GM20000 (cell line): ENCODE measurements at places on chromosomes 2 and 18.

DNA sequence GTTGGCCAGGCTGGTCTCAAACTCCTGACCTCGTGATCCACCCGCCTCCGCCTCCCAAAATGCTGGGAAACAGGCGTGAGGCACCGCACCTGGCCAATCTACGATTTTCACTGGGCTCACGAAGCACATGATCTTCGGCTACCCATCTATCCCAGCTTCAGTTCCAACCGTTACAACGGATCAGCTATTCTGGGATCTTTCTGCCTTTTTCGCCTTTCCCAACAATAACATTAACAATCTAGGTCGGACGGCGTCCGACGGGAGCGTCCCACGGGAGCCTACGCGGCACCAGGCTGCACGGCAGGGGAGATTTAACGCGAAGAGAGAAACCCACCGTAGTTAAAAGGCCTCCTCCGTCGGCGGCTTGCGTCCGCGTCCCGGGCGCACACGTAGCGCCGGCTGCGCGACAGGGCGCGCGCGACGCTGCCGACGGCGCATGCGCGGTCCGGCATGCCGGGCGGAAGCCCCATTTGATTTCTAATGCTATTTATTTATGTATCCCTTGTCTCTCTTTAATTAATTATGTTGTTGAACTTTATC, at the start of gene MSL3B:
Gene MSL3B, minus strand, starts transcription at position 394 of the 540 bp plus-strand sequence.
- DNase-seq = peak; percentile 88

DNA sequence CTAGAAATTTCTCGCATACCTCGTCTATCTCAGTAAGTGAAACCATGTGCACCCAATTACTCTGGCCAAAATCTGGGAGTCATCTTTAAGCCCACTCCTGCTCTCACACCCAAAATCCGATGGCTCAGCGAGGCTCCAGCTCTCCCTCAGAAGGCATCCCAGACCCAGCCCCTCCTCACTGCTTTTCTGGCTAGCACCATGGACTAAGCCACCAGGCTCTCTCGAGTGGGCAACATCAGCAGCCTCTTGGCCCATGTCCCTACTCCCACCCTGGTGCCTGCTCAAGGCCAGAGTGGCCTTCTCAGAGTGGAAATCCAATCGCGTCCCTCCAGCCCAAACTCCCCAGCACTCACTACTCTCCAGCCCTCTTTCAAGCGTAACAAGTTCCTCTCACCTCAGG, 27.2 kb downstream of the TNS1 start:
- DNase-seq = no peak

DNA sequence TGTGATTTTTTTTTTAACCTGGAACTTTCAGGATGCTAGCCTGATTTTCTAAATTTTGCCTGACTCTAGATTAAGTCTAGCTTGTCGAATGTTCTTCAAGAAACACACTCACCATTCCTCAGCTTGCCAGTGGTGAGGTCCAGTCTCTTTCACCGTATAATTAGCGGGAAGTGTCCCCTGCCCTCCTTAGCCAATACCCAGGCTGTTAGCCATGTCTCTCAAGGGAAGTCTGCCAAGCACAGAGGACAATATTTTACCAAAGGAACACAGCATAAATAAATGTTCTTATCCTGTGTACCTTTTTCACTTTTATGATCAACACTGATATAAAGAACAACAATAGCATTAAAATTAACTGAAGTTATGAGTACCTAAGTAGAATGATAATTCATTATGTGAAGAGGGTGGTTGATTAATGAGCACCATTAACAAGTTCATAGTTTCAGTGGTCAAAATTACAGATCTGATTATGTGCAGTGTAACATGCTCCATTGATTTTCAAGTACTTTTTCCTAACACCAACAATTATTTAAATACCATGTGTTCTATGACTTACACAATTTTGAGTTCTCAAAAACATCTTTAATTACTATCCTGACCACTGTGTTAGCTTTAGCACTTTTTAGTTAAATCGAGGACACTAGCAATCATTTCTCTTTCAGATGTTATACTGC, 445.8 kb upstream of the RAB12 start:
- DNase-seq = no peak

GRCh38 chr2:143819190-143819735, 690.0 kb downstream of the ARHGAP15 start:
- no peak for DNase-seq

DNA sequence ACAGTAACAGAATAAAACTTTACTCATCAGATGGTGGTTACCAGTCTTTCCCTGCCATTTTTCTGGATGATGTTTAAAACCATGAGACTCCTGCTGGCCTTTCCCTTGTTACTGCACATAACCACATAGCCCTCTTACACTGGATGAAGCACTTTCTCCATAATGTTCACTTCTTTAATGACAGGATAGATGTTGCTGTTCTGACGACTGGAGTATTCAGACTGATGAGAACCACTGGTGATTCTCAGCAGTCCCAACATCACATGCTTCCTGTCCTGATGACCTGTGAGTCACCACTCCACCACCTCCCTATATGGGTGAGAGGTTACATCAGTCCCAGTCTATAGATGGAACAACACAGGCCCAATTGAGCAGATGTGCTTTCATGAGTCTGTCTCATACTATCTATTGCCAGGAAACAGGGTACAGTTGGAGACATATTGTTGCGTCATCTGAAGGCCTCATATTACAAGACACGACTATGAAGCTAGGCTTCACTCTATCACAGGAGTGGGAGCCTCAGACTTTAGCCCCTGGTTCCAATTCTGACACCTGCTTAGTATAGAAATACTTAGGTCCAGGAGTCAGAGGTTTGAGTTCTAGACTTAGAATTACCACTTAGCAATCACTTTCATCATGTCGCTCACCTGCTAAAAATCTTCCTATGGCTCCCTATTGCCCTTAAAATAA, 145.7 kb upstream of the KLF7 start:
- peak; percentile 65 for DNase-seq

GRCh38 chr2:10923965-10924364, 12.2 kb downstream of the KCNF1 start:
- no peak for DNase-seq

- no peak for DNase-seq
These were observed 531.5 kb downstream of the RNF144A start for GRCh38 chr2:7448578-7449264.

DNA sequence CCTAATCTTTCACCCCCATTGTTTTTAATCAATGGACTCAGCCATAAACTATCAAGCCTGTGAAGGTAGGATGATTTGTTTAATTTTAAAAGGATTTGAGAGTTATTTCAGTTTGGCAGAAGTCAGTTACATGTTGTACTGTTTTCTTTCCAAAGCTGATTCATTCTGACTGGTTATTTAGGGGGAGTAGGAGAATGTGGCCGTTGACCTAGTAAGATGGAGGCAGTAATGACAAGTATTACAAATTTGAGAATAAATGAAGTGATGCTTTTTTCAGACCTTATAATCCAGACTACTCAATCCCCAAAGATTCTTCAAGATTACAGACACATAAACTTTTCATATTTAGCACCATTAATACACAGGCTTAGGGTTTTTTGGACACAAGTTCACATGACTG, 4.3 kb downstream of the EPHA4 start:
- DNase-seq = no peak
